ENCODE measurements at places on chromosomes 3 and 15.

GRCh38 chr3:99969136-99969535 lies 145.2 kb downstream of the FILIP1L start:
- no peak for DNase-seq

GRCh38 chr15:99324082-99324620 lies 72.9 kb downstream of the LRRC28 start:
- DNase-seq: peak; percentile 20

- DNase-seq: no peak
Measured at GRCh38 chr3:121667333-121667732, 6.6 kb upstream of the HCLS1 start.

GRCh38 chr3:129603991-129604749 lies 2.3 kb downstream of the PLXND1 start:
- DNase-seq: no peak

- no peak for DNase-seq
Measured at GRCh38 chr3:161081633-161082032, 23.5 kb downstream of the B3GALNT1 start.

- DNase-seq: no peak
Measured at GRCh38 chr15:98722645-98723044, 74.3 kb downstream of the IGF1R start.

GRCh38 chr3:170222647-170223541 lies 670 bp downstream of the PRKCI start:
- DNase-seq: no peak

GRCh38 chr3:46750555-46751038 lies 32.9 kb upstream of the PRSS50 start:
- no peak for DNase-seq

- DNase-seq: no peak
Measured at GRCh38 chr3:39513791-39514369, 46.4 kb downstream of the MOBP start.

GRCh38 chr3:149534082-149534481 lies 59.6 kb downstream of the TM4SF4 start:
- no peak for DNase-seq

- no peak for DNase-seq
Measured at GRCh38 chr3:47634996-47635395, 56.3 kb upstream of the CSPG5 start.

DNA sequence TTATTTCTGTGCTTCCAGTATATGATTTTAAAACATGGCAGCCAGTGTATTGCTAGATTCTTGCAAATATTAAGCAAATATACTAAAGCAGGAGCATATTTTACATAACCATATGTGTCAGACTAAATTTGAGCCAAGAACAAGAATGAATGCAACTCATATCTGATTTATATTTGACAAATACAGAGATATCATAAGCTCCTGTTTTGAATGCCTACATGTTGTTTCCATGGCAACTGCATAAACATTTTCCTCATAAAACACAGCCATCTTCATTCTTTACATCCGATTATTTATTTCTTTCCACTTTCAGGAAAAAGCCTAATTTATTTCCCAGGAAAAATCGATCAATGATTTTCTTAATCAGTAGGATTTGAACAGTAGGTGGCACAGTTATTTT lies 172.2 kb upstream of the TSPAN3 start:
- DNase-seq: no peak

DNA sequence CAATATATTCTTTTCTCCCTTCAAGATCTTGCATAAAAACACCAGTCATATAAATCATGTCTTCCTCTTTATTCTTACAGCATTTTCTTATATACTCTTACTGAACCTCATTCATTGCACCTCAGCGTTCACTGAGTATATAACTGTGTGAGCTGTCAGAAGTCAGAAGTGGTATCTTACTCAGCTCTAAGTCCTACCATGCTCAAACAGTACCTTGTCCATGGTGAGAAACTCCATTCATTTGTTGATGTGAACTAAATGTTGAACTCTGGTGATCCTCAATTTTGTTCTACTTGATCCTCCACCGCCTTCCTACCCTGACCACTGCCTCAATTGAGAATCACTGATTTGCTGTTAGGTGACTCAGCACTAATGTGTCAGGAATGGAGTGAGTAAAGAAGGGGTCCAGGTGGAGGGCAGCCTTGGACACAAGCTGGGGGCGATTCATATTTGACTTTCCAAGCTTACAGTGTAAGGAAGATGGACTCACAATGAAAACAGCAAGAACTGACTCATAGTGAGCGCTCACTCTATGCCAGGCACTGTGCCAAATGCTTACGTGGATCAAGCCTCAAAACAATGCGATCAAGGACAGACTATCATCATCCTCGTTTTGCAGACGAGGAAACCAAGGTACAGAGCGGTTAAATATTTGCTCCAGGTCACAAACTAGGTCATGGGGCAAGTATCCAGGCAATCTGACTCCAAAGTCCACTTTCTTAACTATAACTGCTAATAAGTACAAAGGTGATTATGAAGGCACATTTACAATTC lies 13.5 kb upstream of the ZFYVE19 start:
- DNase-seq: peak; percentile 91

DNA sequence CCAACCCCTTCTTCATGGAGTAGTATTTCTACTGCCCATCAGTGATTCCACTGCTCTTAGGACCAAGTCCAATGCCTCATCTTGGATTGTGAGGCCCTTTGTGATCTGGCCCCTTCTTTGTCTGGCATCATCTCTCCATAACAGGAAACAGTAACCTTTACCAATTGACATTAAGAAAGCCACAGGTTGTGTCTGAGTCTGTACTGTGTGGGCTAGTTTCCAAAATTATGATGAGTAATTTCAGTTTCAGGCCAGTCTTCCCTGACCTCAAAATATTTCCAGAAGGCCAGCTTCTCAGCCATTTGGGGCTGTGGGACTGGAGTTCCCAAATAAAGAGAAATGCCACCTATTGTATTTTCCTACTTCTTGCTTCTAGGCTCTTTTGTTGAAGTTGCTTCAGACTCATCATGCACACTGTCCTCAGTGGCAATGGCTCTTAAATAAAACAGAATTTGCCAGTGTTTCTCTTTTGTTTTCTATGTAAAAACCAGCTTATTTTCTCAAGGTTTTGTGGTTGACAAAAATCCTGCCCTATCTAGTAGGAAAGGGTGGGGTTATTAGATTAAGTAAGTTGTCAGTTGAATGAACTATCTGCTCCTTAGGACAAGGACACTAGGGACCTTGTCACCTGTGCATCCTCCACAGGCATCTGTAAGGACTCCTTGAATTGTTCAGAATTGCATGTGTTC lies 47.0 kb upstream of the ACKR4 start:
- DNase-seq: no peak

GRCh38 chr3:11845651-11846050 lies 1.0 kb downstream of the TAMM41 start:
- no peak for DNase-seq

- DNase-seq: no peak
Measured at GRCh38 chr3:9686050-9686550, 17.5 kb upstream of the CPNE9 start.

DNA sequence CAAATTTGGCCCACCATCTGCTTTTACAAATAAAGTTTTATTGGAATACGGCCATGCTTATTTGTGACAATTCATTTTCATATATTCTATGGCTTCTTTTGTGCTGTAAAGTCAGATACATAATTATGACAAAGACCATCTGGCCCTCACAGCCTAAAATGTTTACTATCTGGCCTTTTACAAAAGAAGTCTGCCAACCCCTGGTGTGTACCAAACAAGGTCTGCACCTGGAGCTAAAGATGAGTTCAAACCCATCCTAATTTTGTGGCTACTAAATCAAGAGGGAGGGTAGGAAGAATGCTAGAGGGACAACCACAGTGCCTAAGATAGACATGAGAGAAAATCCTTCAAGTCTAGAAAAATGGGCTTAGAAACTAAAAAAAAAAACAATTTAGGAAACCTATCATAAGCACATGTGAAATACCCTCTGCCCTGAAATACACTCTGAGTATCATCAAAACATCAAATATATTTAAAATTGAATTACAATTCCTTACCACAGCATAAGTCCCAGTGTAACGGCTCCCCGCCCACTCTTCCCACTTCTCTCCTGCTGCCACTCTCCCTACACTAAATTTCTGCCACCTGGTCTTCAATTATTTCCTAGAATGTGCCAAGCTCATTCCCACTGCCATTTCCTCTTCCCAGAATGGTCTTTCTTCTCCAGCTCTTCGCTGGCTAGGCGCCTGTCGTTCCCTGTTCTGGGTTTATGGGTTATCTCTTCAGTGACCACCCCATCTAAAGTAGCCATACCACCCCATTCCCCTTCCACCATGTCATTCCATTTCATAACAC lies 950.7 kb upstream of the CFAP20DC start:
- no peak for DNase-seq

Data from AG04450 (cell line).